CD4-positive, alpha-beta T cell treated with Interleukin-10 for 1 hour (primary cell): ENCODE measurements at places on chromosomes 12 and 14.

- DNase-seq = no peak
These were observed 129.8 kb downstream of the PTPRB start for GRCh38 chr12:70507442-70507841.

DNA sequence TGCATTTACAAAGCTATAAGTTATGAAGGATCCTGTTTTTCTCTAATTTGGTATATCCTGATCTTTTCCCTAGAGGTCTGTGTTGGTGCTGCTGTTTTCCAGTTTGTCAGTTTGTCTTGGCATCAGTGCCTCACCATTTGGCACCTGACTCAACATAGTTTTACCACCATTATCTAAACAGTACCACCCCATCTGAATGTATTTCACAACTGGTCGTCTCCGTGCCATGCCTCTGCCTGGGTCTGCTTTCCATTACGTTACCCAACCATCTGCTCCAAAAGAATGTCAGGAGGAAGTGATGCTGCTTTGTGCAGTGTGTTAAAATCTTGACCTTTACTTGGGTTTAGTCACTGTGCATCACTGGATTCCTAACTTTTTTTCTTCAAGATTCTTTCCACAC is 129.3 kb upstream of the RASSF8 start:
- DNase-seq = no peak

DNA sequence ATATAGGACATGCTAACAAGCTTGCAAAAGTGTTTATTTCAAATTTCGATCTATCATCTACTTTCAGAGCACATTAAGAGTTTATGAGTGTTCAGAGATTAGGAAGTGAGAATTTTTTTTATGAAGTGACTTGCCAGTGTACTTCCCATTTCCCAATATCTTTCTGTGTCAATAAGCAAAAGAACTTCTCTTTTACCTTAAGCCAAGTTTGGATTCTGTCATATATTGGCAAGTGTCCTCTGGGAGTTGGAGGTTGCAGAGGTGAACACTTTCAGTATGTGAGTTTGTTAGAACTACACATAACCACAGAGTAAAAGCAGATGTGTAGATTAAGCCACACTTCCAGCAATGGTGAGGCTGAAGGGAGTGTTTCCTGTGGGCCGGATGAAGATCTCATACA is 16.6 kb upstream of the KLRF1 start:
- DNase-seq = no peak

GRCh38 chr14:98912655-98913054 is 359.3 kb downstream of the BCL11B start:
- peak; percentile 36 for DNase-seq

DNA sequence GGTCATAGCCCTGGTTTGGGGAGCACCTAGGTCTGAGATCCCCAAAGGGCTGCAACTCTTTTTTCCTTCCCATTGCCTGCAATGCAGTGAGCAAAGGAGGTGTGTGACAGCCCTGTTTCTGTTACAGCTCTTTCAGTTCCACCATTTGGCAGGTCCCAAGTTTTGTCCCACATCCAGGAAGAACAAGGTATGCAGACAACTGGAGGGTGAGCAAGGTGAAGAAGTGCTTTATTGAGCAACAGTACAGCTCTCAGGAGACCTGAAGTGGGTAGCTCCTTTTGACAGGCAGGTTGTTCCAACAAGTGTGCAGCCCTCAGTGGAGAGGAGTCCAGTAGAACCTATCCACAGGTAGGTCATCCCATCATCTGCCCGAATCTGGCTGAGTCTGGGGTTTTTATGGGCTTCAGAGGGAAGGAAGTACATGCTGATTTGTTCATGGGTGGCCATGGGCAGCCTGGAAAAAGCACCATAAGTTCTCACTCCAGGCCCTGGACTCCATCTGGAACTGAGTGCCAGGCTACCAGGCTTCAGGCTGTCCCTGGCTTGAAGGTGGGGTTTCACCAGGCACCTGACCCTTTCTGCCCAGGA is 62.8 kb upstream of the NAV3 start:
- no peak for DNase-seq

- DNase-seq = no peak
These were observed 1.4 kb upstream of the GSC start for GRCh38 chr14:94771158-94771905.

GRCh38 chr14:50679674-50680073 is 11.6 kb upstream of the SAV1 start:
- no peak for DNase-seq

DNA sequence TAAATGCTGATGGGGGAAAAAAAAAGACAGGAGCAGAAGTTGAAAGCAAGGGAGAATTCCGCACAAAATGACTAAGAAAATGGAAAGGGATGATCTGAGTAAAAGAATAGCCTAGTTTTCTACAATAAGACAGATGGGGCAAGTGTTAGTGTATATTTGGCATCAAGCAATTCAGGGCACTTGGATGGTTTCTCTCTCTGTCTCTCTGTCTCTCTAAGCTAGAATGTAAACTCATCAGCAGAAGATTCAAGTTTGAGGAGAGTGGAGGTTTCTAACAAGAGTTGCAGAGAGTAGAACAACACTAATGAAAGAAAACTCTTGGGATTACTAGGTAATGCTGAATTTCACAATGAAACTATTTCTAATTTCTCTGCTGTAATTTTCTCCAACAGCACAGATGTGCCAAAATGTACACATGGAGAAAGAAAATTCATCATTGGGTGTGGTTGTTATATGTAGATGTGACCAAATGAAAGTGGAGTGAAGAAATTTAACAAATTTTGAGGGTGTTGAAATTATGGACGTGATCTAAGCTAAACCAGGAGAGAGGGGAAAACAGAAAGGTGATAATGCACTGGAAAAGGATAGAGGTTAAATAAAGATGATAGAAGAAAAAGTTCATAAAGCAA is 237.1 kb downstream of the ACSS3 start:
- DNase-seq = no peak

DNA sequence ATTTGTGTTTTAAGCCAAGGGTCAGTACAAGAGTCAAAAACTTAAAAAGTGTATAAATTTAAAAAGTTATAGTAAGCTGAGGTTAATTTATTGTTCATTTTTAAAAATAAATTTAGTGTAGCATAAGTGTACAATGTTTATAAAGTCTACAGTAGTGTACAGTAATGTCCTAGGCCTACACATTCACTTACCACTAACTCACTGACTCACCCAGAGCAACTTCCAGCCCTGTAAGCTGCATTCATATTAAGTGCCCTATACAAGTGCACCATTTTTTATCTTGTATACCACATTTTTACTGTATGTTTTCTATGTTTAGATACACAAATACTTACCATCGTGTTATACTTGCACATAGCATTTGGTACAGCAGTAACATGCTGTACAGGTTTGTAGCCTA is 37.7 kb downstream of the GPR137C start:
- no peak for DNase-seq

DNA sequence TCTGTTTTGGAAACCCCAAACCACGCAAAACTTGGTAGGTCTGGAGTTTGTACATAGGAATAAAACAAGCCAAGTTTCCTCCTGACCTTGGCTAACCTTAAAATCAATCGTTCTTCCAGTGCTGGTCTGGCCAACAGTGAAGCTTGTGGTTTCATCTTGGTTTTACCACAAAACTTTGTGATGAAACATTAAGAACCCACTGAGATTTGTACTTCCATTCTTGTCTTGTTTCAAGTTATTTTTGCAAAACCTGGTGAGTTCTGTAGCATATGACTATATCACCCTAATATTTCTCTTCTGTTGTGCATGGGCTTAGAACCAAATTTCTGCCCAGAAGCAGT is 26.4 kb downstream of the SIX1 start:
- no peak for DNase-seq
